ENCODE measurements at places on chromosomes 3 and 15.

DNA sequence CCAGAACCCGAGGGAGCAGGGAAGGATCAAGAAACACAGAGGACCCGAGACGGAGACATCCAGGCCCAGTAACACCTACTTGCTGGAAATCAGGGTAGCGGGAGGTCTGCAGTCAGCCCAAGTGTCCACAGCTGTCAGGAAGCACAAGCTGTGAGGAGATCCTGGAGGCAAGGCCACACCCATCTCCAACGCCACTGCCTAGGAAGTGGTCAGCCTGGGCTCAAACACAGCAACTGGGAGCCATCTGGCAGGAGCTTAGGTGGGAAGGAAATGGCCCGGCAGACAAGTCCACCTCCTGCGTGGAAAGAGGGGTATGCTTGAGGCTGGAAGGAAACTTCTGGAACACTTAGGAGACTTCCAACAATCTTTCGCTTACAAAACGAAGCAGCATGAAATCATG is 407.1 kb downstream of the VPS13C start:
- no peak for DNase-seq

- DNase-seq: no peak
These were observed 483.2 kb downstream of the RBMS3 start for GRCh38 chr3:29764041-29764440.

DNA sequence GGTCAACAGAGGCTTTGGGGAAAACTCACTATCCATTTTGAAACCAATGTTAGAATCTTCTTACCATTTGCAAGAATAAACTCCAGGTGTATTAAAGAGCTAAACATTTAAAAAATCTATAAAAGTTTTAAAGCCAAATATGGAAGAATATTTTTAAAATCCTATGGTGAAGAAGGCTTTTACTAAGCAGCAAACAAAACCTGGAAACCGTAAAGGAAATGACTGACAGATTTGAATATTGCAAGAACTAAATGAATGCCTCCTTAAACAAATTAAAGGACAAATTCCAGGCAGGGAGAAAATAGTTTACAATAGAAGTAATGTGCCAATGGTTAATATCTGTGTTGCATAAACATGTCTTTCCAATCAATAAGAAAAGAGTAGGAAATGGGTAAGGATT is 68.1 kb downstream of the KLF15 start:
- DNase-seq: no peak

GRCh38 chr3:97389936-97390335 is 374.6 kb upstream of the ARL6 start:
- no peak for DNase-seq

GRCh38 chr3:101200461-101200860 is 119.9 kb downstream of the IMPG2 start:
- DNase-seq: no peak

DNA sequence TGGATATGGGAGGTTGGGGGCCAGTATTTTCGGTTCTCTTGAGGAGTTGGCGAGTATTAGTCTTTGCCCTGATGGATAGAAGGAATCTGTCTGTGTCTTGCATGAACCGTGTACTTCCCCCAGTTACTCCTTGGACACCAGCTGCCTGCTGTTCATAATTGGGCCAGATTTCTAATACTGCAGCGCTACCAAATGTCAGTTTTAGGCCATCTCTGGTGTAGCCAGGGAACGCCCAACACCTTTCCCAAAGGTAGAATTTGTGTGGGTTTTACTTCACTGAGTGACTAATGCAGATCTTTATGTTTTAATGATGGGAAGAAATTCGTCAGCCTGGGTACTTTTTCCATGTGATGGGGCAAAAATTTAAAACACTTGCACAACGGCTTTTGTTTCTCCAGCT is 18.4 kb downstream of the FLNB start:
- DNase-seq: no peak

GRCh38 chr15:100710222-100710621 is 107.8 kb downstream of the ASB7 start:
- no peak for DNase-seq

DNA sequence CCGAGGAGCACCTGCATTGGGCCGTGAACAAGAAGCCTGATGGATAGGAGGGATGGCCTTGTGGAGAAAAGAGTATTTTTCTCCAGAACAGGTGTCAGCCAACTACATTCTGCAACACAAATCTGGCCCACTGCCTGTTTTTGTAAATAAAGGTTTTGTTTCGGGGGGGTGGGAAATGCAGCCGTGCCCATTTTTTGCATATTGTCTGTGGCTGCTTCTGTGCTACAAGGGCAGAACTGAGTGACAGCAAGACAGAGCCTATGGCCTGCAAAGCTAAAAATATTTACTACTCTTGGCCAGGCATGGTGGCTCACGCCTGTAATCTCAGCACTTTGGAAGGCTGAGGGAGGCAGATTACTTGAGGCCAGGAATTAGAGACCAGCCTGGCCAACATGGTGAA is 95.9 kb upstream of the AKAP13 start:
- DNase-seq: no peak

DNA sequence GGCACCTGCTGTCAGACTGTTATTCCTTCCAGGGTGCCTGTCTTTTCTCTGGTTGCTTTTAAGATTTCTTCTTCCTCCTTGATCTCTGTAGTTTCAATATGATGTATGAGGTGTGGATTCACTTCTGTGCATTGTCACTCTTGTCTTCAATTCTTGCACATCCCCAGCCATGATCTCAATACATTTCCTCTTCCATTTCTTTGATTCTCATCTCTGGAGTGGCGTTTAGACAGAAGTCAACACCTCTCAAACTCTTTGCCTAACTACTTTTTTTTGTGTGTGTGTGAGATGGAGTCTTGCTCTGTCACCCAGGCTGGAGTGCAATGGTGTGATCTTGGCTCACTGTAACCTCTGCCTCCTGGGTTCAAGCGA is 224.4 kb upstream of the LYSMD4 start:
- DNase-seq: no peak

DNA sequence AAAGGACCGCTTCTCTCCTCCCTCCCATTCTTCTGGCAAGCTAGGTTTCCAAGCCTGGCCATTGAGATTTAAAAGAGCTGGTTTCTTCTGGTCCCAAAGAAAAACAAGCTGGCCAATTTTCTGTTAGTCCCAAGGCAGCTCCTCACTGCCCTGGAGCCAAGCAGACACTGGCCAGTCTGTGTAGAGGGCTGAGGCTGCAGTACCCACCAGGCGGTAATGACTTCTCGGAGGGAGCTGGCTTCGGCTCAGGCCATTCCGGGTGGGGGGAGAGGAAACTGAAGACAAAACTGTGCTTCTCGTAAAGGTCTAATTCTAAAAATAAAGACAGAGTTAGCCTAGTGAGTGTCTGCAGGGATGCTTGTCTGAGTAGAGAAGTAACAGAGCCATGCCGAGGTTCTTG is 78.5 kb upstream of the SMAD3 start:
- DNase-seq: no peak

DNA sequence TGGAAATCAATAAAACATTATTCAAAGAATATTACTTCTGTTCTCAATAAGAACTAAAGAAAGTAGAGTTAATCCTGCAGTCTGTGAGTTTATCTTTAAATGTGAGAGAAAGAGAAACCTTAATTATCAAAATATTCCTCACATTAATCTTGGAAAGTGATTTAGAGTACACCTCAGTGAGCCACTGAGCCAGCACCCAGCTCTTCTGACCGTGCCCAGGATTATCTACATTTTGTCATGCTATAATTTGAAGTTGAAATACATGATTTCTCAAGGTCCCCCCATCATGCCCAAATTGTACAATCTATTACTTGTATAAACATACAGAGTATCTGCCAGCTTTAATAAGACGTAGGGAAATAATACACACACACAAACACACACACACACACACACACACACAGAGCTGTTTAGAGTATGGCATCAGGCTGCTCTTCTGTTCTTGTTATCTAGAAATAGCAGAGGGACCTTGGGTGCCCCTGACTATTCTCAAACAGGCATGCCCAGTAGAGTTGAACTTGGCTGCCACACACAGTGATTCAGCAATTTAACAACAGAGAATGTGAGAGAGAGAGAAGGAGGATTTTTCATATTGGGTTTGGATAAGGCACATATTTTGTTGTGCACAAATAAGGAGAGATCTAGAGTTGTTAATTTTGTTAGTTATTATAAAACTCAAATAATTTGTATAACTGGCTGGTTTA is 74.4 kb downstream of the P2RY1 start:
- DNase-seq: no peak

- DNase-seq: no peak
These were observed 47.1 kb upstream of the AKAP13 start for GRCh38 chr15:85333132-85333831.

DNA sequence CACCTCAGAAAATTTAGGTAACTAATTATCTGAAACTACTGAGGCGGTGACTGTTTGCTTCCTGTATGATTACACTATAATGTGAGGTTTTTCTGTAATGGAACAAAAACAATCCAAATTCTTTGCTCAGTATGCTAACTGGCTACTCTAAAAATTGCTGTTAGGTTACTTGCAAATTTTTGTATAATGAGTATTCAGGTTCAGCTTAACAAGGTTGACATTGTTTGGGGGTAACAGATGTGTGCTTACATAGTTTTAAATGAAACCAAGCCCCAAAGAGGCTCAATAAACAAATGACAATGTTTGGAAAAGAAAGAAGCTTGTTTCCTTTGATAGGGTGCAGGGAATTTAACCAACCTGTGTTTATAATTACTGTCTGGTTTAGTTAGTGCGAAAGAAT is 414.5 kb upstream of the MDFIC2 start:
- DNase-seq: no peak

GRCh38 chr3:15676259-15676658 is 74.7 kb downstream of the BTD start:
- DNase-seq: no peak

- no peak for DNase-seq
These were observed 598.3 kb downstream of the SI start for GRCh38 chr3:164479978-164480377.

DNA sequence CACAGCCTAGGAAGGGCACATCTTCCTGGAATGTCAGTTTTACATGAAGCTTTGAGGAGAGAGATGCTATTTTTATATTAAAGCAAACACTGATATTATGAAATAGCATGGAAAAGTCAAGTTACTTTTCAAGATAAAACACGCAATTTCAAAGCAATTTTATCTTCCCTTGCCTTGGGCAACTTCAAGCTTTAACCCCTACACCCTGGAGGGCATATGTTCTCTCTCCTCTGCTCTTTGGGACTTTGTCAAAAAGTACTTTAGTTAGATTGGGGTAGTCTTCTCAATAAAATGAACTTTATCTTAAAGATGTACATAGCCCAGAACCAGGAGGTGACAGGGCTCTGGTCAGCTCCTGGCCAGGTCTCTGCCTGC is 86.9 kb upstream of the PLXNA1 start:
- no peak for DNase-seq

- DNase-seq: no peak
These were observed 7.3 kb downstream of the FAM98B start for GRCh38 chr15:38461066-38461833.

- no peak for DNase-seq
These were observed 20.9 kb downstream of the BBX start for GRCh38 chr3:107543666-107544065.

DNA sequence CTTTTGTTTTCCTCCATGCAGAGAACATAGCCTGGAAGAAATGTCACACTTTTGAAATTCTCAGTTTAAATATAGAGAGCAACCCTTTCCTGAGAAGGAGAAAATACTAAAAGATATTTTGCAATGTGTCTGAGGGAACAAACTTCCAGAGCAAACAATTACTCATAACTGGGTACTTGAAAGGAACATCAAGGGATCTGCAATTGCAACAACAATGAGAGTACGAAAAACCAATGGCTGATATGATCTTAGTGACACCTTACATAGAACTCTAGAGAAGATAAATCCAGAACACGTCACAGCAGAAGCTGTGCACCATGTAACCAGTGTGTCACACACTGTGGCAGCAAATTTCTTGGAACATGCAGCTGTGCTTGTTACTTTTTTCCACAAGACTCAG is 14.6 kb upstream of the ARPP21 start:
- DNase-seq: no peak

- no peak for DNase-seq
These were observed 86.2 kb upstream of the PIAS1 start for GRCh38 chr15:67967871-67968431.

DNA sequence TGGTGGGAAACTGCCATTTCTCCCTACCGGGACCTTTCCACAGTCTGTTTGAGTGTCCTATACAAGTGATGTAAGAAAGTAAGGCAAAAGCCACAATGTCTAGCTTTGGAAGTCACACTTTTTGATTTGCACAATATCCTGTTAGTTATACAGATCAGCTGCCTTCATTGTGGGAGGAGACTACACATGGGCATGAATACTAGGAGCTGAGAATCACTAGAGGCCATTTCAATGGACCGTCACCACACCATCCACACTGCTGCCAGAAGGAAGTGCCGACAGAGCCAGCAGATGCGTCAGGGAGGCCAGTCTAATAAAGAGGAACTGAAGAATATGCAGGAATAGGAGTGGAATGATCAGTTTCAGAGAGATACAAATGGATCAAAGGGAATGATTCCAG is 65.8 kb downstream of the SCN11A start:
- no peak for DNase-seq

DNA sequence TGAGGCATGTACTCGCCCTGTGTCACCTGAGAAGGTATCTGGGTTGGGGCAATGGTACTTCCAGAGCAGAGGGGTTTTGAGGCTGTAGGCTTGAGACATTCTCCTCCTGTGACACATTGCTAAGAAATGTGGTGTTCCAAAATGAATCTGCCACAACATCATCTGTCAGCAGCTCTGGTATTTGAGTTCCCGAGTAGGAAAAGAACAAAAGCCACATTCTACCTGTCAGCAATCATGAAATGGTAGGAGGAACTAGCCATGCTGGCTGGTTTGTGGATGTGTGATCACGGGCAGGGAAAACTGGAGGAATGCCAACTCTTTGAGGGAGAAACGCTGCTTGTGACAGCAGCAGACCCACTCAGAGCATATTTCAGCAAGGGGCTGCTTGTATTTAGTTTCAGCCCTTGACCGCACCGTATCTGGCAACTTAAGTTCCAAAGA is 579.4 kb upstream of the TBL1XR1 start:
- DNase-seq: no peak

- no peak for DNase-seq
These were observed 7.3 kb downstream of the CCDC33 start for GRCh38 chr15:74243431-74243830.

GRCh38 chr3:16528581-16528993 is 15.1 kb upstream of the RFTN1 start:
- DNase-seq: no peak

DNA sequence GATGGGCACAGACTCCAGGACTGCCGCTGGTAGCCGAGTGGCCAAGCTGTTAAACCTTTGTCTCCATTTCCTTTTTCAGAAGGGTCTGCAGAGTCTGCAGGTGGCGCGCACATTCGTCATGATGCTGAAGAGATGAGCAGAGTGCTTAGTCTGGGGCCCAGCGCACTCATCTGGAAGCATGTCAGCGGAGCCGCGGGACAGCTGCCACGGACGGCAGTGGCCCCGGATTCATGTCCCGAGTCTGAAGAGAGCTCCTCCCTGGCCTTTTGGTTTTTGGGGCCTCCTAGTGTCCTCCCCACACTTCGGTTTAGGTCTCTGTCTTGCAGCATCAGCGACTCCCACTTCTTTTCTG is 42.6 kb downstream of the KLHL25 start:
- no peak for DNase-seq

All from hypothalamus (tissue), 51 donors.